AG08395 (cell line): ENCODE measurements at places on chromosomes 7 and 10.

DNA sequence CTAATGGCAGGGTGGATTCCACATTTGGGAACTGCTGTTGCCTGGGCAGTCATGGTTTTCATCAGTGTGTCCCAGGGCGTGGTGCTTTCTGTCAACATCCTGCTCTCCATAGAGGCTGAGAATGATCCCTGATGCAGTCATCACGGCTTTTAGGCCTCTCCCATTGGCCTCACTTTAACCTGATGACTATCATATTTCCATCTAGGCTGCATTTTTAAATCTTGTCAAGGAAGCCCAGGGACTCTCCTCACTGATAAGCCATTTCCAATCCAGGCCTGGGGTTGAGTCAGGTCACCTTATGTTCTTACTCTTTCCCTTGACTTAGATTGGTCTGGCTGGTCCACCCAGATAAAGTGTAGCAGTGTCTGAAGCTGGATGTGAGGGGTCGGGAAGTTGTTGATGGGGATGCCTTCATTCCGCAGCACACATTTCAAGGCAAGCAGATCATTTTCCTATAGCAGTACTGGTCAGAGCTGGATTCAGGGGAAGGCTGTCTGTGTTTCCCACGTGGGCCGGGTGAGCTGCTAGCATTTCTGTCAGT, 177.0 kb downstream of the AUTS2 start:
- peak; percentile 78 for DNase-seq

DNA sequence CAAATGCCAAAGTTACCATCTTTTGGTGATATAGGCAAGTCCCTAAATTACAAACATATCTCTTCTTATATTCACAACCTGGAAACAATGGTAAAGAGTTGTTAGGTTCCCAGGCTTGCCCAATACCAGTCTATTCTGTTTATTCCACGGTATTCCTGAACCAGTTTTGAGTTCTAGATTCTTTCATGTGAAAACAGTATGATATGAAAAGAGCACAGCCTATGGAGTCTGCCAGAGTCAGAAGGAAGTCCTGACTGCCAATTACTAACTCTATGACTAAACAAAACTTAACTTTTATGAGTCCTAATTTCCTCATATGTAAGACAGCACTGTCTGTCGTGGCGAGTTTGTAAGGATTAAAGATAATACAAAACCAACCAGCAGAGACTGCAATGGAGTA, 5.6 kb downstream of the ABI1 start:
- peak; percentile 12 for DNase-seq

GRCh38 chr7:94392393-94392786, 2.3 kb upstream of the COL1A2 start:
- DNase-seq: no peak

DNA sequence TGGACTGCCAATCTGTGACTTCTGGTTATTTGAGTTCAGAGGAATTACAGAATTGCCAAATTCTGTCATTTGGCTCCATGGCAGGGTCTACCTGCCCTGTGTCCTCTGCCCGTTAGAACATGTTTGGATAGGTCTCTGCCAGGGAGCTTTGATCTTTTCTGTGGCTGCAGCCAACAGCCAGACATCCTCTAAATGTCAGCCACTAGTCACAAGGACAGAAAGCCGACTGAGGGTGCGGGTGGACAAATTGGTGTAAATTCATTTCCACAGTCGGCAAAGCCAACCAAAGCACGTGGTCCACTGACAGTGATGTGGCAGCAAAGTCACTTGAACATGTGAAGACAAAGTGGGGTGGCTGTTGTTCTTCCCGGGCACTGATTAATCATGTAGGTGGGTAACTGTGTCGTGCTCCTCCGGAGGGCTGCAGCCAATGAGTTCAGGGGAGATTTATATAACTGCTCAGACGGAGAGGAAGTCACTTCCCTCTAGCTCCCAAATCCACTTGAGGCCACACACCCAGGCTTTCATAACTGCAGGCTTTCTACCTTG, 26.7 kb upstream of the CAMK1D start:
- DNase-seq: no peak

DNA sequence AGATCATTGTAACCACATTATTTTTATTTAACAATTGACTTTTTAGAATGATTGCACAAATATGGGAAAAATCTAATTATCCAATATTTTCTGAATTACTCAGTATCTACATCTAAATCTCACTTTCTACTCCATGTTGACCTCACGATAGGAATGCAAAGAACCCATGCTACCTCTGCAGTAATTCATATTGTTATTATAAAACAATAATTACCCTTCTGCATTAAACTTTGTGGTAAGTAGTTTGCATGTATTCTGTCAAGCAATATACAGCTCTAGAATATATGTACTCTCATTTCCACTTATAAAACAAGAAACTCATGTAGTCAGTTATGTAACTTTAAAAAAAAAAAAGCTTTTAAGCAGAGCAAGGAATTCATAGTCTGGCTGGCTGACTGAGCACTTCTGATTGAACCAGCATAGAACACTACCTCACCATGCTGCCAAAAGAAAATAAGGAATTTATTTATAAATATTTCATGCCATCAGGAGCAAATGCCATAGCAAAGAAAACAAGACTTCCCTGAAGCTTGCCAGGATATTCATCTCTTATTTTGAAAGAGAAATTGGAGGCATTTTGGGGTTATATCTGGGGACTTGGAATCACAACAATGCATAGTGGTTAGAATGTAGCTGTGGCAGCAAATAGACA, 895.7 kb downstream of the XPNPEP1 start:
- peak; percentile 5 for DNase-seq

- no peak for DNase-seq
Measured at GRCh38 chr7:87507446-87507845, 32.0 kb upstream of the ABCB4 start.

DNA sequence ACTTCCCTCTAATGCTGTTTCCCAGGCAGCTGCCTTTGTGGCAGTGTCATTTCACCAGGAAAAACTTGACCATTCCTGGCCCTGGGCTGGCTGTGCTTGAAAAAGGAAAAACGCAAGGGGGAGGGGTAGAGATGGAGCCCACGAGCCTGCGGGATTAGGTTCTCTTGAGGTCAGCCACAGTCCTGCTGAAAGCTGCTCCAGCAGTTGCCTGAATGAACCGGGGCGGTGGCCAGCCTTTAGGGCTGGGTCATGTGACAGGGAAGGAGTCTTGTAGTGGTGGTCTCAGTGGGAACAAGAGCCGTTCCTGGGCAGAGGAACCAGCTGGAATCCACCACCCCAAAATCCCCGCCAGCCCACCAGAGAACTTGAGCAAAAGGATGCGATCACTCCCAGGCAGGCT, 51.2 kb upstream of the LRRC4 start:
- no peak for DNase-seq

GRCh38 chr10:117257721-117258120, 16.8 kb downstream of the SLC18A2 start:
- no peak for DNase-seq

- DNase-seq: no peak
Measured at GRCh38 chr7:106729720-106730385, 68.9 kb upstream of the CCDC71L start.

DNA sequence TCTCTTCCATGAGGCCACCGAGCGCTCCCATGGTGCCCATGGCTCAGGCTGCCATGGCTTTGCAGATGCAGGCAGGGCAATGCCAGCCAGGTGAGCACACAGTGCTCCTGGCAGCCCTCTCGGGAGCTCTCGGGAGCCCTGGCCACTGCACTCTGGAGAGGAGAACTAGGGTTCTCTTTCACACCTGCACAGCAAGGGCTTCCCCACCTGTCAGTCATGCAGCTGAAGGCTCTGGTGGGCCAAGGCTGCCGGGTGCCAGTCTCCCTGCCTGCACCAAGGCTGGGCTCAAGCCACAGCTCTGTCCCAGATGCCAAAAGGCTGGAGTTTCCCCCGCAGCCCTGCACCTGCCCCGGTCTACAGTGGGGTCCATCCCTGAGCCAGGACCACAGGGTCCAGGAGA, 32.6 kb downstream of the NUDT1 start:
- no peak for DNase-seq

DNA sequence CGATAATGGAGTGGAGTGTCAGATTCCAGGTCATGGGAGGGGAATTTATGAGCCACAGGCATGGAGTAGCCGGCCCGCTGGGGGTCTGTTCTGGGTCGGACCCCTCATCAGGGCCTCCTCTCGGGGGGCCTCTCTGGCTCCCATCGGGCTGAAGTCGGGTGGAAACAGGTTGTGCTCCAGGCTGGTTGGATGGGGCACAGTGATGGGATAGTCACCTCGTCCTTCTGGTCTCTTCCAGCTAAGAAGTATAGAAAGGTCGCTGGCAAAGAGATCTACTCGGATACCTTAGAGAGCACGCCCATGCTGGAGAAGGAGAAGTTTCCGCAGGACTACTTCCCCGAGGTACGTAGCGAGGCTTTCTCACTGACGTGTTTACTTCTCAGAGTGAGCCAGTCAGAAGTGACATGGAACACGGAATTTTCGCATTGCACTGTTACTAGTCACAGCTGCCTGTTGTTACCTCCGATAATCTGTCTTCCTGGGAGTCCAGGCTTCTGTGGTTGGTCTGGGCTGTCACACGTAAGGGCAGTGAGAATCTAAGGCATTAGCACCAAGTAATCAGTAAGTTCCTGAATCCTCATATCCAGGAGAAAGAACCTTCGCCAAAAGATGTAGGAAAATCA, 88.3 kb downstream of the NKX6-2 start:
- no peak for DNase-seq
